Activated CD4-positive, CD25-positive, alpha-beta regulatory T cell treated with anti-CD3 and anti-CD28 coated beads, Interleukin-2, amount 50 U/mL, for 72 hours (primary cell): ENCODE measurements at places on chromosomes 2 and 18.

- DNase-seq: no peak
These were observed 241.2 kb downstream of the TFCP2L1 start for GRCh38 chr2:121043827-121044222.

GRCh38 chr2:8413589-8414135 is 268.2 kb upstream of the ID2 start:
- no peak for DNase-seq

GRCh38 chr2:135258193-135258592 is 206.1 kb downstream of the RAB3GAP1 start:
- no peak for DNase-seq

GRCh38 chr18:36406805-36407204 is 109.3 kb downstream of the FHOD3 start:
- no peak for DNase-seq

GRCh38 chr18:79118797-79119196 is 49.6 kb downstream of the ATP9B start:
- no peak for DNase-seq
